ENCODE measurements at places on chromosomes 13 and 19.

- no peak for DNase-seq
Measured at GRCh38 chr19:6056282-6056741, 54.0 kb downstream of the RFX2 start.

DNA sequence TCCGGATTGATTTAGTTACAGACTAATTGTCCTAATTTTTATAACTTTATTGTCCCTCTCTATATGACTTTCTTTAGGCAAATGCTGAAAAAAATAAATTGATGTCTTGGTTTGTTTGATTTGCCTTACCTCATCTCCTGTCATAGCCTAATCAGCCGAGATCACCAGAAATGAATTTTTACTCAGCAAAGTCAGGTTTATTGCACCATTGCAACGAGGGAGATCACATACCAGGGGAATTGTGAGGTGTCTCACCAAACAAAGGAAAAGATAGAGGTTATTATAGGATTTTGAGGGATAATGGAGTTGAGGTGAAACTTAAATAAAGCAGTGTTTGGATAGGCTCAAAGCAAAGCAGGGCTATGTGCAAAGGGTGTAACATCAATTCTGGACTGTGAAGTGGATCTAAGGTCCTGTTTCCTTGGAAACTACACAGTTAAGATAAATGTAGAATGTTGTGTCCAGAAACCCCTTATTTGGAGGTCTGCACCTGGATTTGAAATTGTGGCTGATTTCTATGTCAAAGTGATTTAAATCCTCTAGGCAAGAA lies 372.6 kb downstream of the OXGR1 start:
- DNase-seq = no peak

DNA sequence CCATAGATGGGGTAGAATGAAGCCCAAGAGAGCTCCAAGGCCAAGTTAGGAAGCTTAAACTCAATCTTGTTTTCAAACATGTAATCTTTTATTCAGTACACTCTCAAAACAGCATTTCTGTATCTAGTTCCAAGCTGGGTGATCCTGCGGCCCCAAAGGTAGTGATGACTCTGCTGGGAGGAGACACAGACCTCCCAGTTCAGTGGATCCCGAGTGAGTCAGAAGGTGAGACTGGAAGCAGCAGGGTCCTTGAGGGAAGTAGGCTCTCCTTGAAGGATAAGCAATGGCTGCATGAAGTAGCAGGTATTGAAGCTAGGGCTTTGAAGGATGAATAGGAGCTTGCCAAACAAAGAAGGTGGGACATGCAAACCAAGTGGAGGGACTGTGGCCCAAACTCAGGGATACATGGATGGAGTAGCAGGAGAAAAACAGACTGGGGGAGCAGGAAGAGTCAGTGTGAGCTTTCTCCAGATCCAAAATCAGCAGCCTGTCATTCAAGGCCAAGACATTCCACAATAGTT lies 9.6 kb downstream of the TINCR start:
- DNase-seq = no peak

DNA sequence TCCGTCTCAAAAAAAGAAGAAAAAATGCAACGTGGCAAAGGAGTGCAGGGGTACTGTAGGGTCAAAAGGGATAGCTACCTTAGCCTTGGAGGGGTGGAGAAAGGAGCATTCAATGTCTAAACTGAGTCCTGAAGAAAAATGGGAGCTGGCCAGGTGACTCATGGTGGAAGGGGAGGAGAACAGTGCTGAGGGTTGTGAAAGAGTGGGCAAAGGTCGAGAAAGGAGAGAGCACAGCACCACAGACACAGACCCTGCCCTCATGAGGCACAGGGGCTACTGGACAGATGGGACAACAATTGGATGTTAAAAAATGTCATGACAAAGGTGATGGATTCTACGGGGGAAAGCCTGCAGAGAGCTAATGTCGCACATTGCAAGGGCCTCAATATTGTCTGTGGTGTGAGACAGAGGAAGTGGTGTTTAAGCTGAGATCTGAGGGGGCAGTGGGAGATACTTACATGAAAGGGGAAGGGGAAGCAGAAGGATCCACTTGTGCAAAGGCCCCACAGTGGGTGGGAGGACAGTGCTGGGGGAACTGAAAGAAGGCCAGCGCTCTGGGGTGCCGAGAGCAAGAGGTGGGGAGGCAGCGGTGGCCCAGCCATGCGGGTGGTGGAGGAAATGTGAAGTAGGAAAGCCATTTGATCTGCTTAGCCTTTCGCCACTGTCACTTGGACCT lies 42.9 kb upstream of the URAD start:
- peak; percentile 62 for DNase-seq

- DNase-seq = no peak
Measured at GRCh38 chr19:6069268-6069791, 41.0 kb downstream of the RFX2 start.

- no peak for DNase-seq
Measured at GRCh38 chr13:113646376-113646775, 11.6 kb downstream of the ATP4B start.

GRCh38 chr13:37198629-37199028 lies 93.2 kb upstream of the CSNK1A1L start:
- DNase-seq = no peak

GRCh38 chr13:102846261-102847015 lies 606 bp downstream of the ERCC5 start:
- peak; percentile 77 for DNase-seq

DNA sequence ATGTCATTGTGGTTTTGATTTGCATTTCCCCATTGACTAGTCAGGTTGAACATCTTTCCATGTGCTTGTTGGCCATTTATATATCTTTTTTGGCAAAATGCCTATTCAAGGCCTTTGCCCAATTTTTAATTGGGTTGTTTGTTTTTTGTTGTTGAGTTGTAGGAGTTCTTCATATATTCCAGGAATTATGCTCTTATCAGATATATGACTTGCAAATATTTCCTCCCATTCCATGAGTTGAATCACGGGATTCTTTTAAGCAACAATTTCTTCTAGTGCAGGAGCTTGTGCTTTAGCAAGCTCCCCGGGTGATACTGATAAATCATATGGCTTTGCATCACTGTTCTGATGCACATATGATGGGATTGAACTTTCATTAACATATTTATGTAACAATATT lies 47.0 kb upstream of the FLT1 start:
- no peak for DNase-seq

DNA sequence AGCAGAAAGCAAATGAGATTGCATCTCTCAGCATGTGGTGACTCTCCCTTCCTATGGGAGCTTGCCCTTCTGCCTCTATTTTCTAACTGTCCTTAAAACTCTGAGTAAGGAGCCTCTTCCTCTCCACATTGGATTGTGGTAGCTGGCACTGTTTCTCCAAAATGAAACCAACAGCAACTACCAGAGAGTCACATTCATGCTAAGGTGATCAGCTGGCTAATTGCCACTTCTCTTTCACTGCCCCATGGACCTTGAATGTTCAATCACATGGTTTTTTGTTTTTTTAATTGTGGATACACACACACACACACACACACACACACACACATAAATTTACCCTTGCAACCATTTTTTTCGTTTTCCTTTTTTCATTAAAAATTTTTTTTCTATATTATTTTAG lies 154.7 kb upstream of the TSC22D1 start:
- DNase-seq = no peak

GRCh38 chr19:8585894-8586750 lies 8.9 kb upstream of the MYO1F start:
- peak; percentile 11 for DNase-seq

GRCh38 chr19:54123682-54124081 lies 8.1 kb downstream of the PRPF31 start:
- DNase-seq = no peak

- DNase-seq = no peak
Measured at GRCh38 chr19:48230555-48231129, 25.1 kb downstream of the CARD8 start.

GRCh38 chr19:45667620-45668341 lies at the start of gene GIPR:
GIPR (plus strand) TSS chr19:45668221; CDS start chr19:45669521, 1,300 bp downstream.
- DNase-seq = peak; percentile 27

GRCh38 chr19:47022541-47023447 lies 3.2 kb downstream of the NPAS1 start:
- DNase-seq = no peak

DNA sequence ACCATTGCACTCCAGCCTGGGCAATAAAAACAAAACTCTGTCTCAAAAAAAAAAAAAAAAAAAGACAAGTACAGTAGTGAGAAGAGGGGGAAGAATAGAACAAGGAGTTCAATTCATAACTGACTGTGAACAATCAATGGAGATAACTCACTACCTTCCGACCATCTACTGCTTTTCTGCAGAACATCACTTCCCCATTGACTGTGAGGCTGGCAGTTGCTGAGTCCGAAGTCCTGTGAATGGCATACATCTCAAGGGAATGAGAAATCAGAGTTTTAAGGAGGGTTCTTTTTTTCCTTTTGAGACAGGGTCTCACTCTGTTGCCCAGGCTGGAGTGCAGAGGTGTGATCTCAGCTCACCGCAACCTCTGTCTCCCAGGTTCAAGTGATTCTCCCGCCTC lies 11.2 kb downstream of the ZNF565 start:
- DNase-seq = no peak

- no peak for DNase-seq
Measured at GRCh38 chr19:47324502-47324901, 7.5 kb upstream of the C5AR2 start.

- DNase-seq = no peak
Measured at GRCh38 chr13:75639454-75639853, 3.3 kb downstream of the LMO7 start.

- DNase-seq = no peak
Measured at GRCh38 chr13:92307752-92308151, 909.3 kb downstream of the GPC5 start.

GRCh38 chr19:20660473-20661140 lies 764 bp downstream of the ZNF626 start:
- peak; percentile 29 for DNase-seq

GRCh38 chr13:110983241-110983640 lies 68.4 kb upstream of the ANKRD10 start:
- no peak for DNase-seq
